Activated naive CD4-positive, alpha-beta T cell treated with anti-CD3 and anti-CD28 coated beads, Interleukin-2, amount 10 ng/mL, durations not matched to agents 5 hours and 36 hours (primary cell): ENCODE measurements at places on chromosomes 12 and 14. TPM values are rescaled to one million over a fixed set of nuclear protein-coding genes. Genes with fewer than 3 reads are reported as not detected.

RPL36AL gene
- total RNA-seq, result 319 TPM

RFX4 gene
- total RNA-seq, result not detected

ABCB9 gene
- 5.4 TPM for total RNA-seq

AQP6 gene
- not detected for total RNA-seq

LRRC43 gene
- not detected for total RNA-seq

GRIP1 gene
- total RNA-seq, result 0.86 TPM

ST8SIA1 gene
- not detected for total RNA-seq

SRRM4 gene
- not detected for total RNA-seq

OAS2 gene
- total RNA-seq, result 126 TPM

RNASE1 gene
- not detected for total RNA-seq

SOCS2 gene
- total RNA-seq, result 132 TPM

GTF2H3 gene
- 36.0 TPM for total RNA-seq

GLI1 gene
- total RNA-seq, result 1.5 TPM

GPX2 gene
- not detected for total RNA-seq

SLC39A5 gene
- total RNA-seq, result 0.51 TPM

C12orf54 gene
- not detected for total RNA-seq

NANOG gene
- total RNA-seq, result not detected

SCNN1A gene
- 0.88 TPM for total RNA-seq

PLEKHD1 gene
- total RNA-seq, result 0.15 TPM

OR5AU1 gene
- total RNA-seq, result not detected

FGF6 gene
- total RNA-seq, result not detected

ACVR1B gene
- total RNA-seq, result 6.2 TPM

ADCY6 gene
- 0.03 TPM for total RNA-seq

PLEKHH1 gene
- 0.77 TPM for total RNA-seq

RNU4-1 gene
- 1,844 TPM for total RNA-seq
